ENCODE measurements at places on chromosomes 5 and 9.

DNA sequence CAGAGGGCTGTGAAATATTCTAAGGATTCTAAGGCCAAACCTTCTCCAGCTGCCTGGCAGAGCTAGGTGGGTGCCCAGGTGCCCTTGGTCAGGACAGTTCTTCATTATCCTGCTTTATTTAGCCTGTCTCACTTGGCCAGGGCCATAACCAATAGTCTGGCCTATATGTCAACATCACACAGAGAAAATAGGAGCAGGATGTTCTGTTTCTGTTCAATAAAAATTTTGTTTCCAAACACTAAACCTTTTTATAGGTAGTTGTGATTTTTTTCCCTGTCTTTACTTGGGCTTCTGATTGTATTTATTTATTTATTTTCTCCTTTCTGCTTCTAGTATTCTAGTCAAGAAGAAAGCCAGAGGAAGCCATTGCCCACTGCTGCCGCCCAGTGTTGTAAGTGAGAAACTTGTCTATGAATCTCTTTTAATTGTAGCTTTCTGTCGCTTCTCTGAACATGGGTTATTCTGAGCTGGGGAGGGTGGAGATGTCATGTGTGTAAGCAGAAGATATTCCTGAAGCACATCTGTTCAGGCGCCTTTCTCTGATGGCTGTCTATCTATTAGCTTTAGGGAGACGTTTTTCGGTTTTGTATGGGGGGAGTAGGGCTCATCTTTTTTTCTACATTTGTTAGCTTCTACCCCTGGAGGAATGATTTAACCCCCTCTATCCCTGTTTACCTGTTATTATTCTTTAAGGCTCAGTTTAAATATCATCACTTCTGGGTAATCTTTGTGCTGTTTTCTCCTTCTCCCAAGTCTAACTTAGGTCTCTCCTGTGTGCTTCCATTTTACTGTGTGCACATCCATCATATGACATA, 97.1 kb downstream of the UNC13B start:
- peak; percentile 10 for DNase-seq

GRCh38 chr5:135571902-135572301, 6.9 kb downstream of the CXCL14 start:
- no peak for DNase-seq

- DNase-seq = no peak
Measured at GRCh38 chr5:83991566-83992224, 271.0 kb upstream of the HAPLN1 start.

- DNase-seq = no peak
Measured at GRCh38 chr5:31047621-31048020, 145.9 kb upstream of the CDH6 start.

GRCh38 chr5:153964880-153965645, 73.6 kb downstream of the FAM114A2 start:
- DNase-seq = no peak

DNA sequence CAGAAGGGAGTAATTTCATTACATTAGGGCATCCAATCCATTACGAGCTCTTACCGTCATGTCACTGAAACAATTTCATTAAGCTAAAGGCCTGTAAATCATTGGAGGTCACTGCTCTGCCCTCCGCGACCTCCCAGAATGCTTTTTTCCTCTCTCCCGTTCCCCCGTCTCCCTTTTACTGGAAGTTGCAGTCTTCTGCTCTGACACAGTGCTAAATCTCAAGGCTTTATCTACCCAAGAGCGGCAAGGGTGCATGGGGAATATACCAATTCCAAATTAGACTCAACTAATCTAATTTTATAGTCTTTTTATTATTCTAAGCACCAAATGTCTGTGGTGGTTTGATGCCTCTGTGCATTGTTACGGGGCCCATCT, 265.7 kb upstream of the PANK3 start:
- DNase-seq = no peak

- DNase-seq = no peak
Measured at GRCh38 chr9:120895951-120896350, 19.0 kb upstream of the PHF19 start.

GRCh38 chr9:97903177-97903576, 19.1 kb downstream of the TRMO start:
- no peak for DNase-seq

DNA sequence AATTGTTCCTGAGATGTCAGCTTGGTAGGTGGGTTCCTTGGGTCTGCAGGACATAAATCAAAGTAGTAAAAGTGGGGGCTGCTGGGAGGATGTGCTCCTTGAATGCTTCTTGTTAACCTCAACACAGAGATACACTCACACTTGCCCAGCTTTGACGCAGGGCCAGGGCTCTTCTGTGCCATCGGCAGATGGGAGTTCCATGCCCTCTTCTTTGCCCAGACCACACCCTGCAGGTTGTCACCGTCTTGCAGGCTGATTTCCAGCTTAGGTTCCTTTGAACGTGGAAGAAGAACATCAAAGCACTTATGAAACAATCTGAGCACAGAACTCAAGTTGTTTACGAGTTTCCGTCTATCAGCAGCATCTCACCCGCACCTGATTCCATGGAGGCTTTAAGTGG, 11.0 kb downstream of the DBH start:
- no peak for DNase-seq
